Urinary bladder (tissue), 4 donors: ENCODE measurements at places on chromosomes 4 and X. TPM values are rescaled to one million over a fixed set of nuclear protein-coding genes. Genes with fewer than 3 reads are reported as not detected.

Gene FAM9C
- 0.05 TPM for total RNA-seq

Gene MAGEC2
- total RNA-seq, result not detected

Gene NWD2
- 2.0 TPM for total RNA-seq

Gene TMEM31
- not detected for total RNA-seq

Gene NCBP2L
- not detected for total RNA-seq

Gene ANXA3
- 29.1 TPM for total RNA-seq

Gene MBNL3
- total RNA-seq, result 44.1 TPM

Gene CTAG1A
- not detected for total RNA-seq

Gene ESX1
- total RNA-seq, result not detected

Gene VBP1
- total RNA-seq, result 91.9 TPM

Gene SLIT2
- 125 TPM for total RNA-seq
